ENCODE measurements at places on chromosomes 4 and X. TPM values are rescaled to one million over a fixed set of nuclear protein-coding genes. Genes with fewer than 3 reads are reported as not detected.

GRCh38 chr4:105455998-105456397 is 17.9 kb downstream of the PPA2 start:
- DNase-seq, result no peak

DNA sequence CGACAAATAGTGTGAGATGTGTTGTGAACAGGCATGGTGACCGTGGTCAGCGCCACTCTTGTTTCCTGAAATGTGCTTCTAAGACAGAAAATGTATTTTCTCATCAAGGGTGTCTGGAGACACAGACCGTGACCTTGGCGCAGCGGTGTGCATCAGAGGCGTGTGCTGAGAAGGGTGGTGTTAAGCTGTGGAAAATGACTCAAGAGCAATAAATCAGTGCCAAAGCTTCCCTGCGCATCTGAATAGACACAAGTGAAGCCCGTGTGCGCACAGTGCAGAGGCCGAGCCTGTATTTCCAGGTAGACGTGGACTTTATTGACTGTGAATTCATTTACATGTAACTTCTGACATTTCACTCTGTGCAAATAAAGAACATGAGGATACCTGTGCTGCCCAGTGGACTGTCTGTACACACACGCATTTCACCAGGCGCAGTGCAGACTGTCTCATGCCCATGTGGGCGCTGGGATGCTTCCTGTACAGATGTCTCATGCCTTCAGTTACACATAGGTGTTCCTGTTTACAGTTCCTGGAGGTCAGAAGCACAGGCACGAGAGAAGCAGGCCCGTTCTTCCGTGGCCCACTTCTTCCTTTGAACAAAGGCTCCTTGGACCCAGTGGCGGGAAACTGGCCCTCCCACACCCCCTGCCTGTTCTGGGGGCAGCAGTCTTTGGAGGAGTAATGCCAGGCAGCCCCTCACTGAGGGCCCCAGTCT is 31.9 kb downstream of the NSG1 start:
- DNase-seq, result peak; percentile 18

DNA sequence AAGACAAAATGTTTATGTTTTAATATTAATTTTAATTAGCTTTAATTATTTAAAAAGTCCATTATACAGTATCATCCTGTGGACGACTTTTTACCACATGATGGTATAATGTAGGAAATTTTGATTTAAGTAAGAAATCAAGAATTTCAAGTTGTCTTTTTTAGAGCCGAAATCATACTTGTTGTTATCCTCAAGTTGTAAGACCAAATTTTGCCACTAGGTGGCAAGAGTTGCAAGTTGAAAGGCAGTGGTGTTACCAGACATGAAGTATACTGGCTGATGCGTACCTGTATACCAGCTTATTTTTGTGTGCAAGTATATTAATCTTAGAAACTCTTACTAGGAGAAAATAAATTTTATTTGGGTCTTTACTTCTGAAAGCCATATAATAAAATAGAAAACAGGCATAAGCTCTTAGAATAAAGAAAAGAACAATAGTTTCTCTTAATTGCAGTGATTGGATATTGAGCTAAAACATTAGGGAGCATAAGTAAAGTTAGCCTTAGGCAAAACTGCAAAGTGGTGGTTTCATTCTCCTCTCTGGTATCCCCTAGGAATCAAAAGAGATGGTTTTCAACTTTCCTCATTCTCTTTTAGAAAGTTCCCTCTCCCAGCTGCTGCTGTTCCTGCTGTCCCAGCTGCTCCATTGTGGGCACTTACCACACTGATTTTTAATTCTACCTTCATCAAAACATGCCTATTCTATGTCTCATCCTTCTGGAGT is 118.0 kb upstream of the WDFY3 start:
- DNase-seq, result peak; percentile 44

GRCh38 chr4:2583092-2583491 is 46.6 kb downstream of the FAM193A start:
- no peak for DNase-seq

GRCh38 chr4:20761382-20761781 is 61.1 kb downstream of the PACRGL start:
- DNase-seq, result no peak

ARSJ gene
- total RNA-seq, result 6.4 TPM
